ENCODE measurements at places on chromosomes 7 and 10. TPM values are rescaled to one million over a fixed set of nuclear protein-coding genes. Genes with fewer than 3 reads are reported as not detected.

- DNase-seq, result no peak
Observed at GRCh38 chr7:156238366-156239133, 402.0 kb upstream of the RNF32 start.

- no peak for DNase-seq
Observed at GRCh38 chr7:112399501-112399900, 50.8 kb upstream of the IFRD1 start.

- no peak for DNase-seq
Observed at GRCh38 chr7:22094413-22095342, 149.0 kb upstream of the CDCA7L start.

GRCh38 chr7:150739033-150739432 is 1.8 kb downstream of the GIMAP5 start:
- no peak for DNase-seq

OR2A5 gene
- polyA plus RNA-seq, result not detected

DNA sequence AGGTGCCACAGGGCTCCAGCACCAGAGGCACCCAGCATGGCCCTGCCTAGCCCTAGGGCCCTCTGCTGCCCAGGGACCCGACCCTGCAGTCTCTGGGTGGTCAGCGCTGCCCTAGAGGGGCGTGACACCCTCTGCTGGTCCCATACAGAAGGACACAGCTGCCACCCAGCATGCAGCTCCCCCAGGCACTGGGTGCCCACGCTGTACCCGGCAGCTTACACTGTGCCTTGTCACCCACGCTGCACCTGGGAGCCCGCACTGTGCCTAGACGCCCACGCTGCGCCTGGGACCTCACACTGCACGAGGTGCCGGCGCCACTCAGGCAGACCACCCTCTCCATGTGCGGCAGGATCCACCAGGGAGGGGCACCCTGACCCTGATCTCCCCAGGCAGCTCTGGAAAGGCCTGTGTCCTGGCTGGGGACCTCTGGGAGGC is 55.2 kb downstream of the PWWP2B start:
- DNase-seq, result no peak

- no peak for DNase-seq
Observed at GRCh38 chr7:75623390-75624133, 115.2 kb downstream of the HIP1 start.

All from right renal cortex interstitium (tissue), 3 donors.